ENCODE measurements at places on chromosomes 1 and 21.

DNA sequence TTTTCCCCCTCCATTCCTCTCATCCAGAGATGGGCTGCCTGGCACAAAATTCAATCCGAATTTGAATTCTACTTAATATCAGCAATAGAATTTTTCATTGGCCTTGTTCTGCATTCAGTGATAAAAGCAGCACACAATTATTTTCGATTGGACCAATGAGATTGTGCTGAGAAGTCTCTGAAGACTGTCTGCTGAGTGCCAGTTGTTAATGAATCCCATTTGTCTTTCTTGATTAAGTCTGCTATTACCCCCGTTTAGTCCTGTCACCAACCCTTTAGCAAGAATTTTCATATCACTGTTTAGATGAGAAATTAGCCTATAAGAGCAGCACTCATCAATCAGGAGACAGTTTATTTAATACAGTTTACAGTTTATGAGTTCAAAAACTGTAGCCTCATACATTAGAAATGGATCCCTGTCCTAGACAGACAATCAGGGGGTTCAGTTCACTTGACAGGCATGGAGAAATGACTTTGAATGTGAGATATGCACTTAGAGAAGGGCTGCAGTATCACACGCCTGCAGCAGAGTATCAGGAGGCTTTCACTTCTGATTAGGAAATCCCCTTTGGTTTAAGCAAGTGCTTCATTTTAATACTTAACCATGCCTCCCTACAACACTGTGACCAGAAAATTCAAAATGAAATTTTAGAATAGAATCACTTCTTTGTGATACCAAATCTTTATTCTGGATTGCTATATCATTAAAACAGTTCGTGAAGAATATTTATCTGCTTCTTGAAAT lies 304.7 kb upstream of the PTBP2 start:
- DNase-seq: no peak

- no peak for DNase-seq
Measured at GRCh38 chr1:244346972-244347618, 104.6 kb downstream of the ADSS2 start.

DNA sequence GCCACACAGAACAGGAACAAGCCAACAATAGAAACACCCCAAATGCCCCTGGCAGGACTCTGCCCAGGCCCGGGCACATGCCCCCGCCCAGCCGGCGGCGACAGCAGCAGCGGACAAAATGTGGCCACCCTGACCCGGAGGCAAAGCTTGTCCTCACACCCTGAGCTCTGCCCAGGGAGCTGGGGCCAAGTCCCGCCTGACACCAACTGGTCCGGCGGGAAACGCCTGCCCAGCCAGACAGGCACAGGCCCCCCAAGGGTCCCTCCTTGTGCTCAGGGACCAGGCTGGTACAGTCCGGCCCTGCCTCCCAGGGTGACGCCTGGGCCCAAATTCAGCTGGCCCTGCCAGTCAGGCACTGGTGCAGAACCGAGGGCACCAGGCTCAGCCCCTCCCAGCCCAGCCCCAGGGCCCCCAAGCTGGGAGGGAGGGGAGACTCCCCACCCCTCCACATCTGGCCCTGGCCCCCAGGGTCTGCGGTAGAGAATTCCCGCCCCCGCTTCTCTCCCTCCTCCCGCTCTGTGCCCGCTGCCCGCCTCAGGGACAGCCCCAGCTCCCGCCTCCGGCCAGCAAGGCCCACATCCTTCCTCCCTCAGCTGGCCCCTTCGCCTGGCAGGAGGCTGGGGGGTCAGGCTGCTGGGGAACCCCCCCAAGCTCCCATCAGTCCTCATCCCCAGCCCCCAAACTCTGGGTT lies 2.0 kb downstream of the AHDC1 start:
- peak; percentile 43 for DNase-seq

GRCh38 chr1:8822373-8823294 lies 5.2 kb upstream of the RERE start:
- DNase-seq: no peak

- no peak for DNase-seq
Measured at GRCh38 chr21:41876928-41877652, 2.1 kb downstream of the PRDM15 start.

DNA sequence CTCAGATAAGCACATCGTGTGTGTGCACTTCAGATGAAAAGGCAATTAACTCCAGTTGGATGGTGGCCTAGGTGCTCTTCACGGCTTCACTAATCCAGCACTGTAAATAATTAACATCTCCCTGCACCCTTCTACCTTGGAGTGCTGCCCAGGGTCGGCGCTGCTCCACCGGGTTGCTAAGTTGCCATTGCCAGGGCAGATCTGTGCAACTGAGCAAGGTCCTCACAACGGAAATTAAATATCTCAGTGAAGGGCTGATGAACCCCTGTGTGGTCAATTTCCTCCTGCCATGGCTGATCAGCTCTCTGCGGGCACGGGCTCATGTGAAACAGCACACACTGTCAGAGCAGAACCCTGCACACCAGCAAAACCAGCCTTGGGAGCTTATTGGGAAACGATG lies 63.2 kb downstream of the SYDE2 start:
- no peak for DNase-seq

DNA sequence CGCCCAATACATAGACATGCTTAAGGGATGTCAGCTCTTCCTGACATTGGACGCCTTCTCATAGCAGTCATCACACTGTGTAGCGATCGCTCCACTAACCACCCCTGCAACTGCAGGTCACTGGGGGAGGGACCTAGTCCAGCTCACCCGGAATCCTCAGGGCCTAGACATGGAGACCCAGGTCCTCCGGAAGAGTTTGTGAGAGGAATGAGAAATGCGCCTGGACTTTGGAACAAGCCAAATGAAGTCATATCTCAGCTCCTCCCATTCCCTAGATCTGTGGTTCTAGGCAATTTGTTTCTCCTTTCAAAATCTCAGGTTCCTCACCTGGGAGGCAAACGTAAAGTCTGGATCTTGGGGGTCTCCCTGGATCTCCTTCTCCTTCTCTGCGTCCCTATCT lies 253.3 kb downstream of the KAZN start:
- DNase-seq: no peak

- no peak for DNase-seq
Measured at GRCh38 chr1:160093069-160093395, 5.4 kb downstream of the IGSF8 start.

- no peak for DNase-seq
Measured at GRCh38 chr1:26496861-26497260, 24.6 kb downstream of the HMGN2 start.

- DNase-seq: no peak
Measured at GRCh38 chr1:221856228-221857093, 114.6 kb upstream of the DUSP10 start.

DNA sequence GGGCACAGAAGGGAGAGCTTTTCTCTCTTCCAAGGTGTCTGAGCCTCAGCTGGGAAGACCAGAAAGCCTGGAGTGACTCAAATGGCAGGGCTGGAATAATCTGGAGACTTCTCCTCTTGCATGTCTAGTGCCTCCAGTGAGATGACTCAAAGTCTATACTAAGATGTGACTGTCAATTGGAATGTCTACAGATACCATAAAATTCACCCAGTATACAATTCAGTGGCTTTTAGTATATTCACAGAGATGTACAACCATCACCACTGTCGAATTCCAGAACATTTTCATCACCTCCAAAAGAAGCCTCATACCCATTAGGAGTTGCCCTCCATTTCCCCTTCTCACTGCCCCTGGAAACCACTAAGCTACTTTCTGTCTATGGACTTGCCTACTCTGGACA lies 47.9 kb upstream of the CNN3 start:
- no peak for DNase-seq

- DNase-seq: no peak
Measured at GRCh38 chr21:42578034-42578433, 64.4 kb downstream of the SLC37A1 start.

GRCh38 chr1:80217377-80217986 lies 1211.0 kb upstream of the ADGRL4 start:
- no peak for DNase-seq

DNA sequence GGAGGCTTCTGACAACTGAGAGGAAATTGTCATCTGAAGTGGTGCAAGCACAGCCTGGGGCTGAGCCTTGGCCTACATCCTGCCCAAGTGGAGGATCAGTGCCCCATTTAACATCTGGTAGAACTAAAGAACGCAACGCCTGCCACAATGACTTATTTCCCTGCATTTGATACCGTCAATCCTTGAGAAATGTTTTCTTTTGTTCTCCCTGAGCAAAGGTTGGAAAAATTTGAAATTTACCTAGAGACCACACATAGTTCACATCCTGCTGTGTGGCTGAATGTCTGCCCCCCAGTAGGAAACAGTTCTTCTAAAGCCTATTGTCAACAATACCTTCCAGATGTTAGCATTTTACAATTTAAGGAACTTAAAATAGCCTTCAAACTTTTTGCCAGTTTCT lies 5.6 kb upstream of the RGS4 start:
- DNase-seq: no peak

- no peak for DNase-seq
Measured at GRCh38 chr1:115501476-115501875, 140.3 kb upstream of the VANGL1 start.

DNA sequence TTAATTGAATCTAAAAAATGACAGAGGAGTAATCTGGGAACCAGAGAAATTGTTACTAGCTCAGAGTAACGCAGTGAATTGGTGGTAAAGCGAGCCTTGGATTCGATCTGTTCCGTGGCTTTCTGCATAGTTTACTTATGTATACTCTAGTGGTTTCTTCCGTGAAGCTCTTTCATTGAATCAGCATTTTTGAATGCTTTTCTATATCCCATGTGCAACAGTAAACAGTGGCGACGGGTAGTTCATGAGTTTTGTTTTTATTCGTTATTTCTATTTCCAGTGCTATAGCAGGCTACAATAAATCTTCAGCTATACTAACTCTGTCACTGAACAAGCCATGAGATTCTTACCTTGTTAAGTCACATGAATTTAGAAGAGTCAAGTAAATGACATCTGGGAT lies 14.5 kb upstream of the MAP3K7CL start:
- DNase-seq: no peak

DNA sequence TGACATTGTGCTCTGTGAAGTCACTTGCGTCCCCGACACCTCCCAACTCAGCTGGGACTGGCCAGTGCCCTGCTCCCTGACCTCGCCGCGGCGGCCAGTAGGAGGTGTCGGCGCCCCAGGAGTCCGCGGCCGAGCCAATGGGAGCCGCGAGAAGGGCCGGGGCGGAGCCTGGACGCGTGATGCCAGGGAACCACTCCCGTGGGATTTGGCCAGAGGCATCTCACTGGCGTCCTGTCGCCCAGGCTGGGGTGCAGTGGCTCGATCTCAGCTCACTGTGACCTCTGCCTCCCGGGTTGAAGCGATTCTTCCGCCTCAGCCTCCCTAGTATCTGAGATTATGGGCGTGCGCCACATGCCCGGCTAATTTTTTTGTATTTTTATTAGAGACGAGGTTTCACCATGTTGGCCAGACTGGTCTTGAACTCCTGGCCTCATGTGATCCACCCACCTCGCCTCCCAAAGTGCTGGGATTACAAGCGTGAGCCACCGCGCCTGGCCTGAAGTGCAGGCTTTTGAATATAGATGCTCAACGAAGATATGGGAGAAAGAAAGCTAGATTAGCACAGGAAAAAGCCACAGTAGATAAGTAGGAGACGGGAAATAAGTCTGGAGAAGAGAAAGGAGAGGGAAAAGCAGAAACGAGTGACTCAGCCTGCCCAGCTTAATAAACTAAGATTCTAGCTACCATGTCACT lies 38.0 kb downstream of the ZBTB8OS start:
- peak; percentile 69 for DNase-seq

DNA sequence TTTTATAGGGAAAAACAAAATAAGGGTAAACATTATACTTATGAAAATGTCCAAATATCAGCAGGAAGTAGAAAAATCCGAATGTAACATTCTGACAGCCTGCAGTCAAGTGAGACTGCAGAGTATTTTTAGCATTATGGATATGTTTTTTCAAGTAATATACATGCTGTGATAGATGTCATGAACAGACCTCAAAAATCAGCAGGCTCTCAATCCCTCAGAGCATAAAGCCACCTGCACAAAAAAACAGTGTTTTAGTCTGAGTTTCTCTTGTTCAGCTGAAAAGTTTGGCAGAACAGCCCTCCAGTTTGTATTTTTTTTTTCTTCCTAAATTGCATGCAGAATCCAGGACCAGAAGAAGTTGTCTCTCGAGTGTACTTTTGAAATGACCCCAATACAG lies 219.1 kb upstream of the FMN2 start:
- DNase-seq: no peak

GRCh38 chr1:216090556-216090955 lies 332.7 kb downstream of the USH2A start:
- no peak for DNase-seq

- no peak for DNase-seq
Measured at GRCh38 chr1:15958111-15958510, 17.8 kb downstream of the ZBTB17 start.

GRCh38 chr1:64484651-64485050 lies 14.7 kb downstream of the CACHD1 start:
- no peak for DNase-seq

GRCh38 chr1:165496501-165496900 lies 47.3 kb upstream of the LRRC52 start:
- DNase-seq: no peak

DNA sequence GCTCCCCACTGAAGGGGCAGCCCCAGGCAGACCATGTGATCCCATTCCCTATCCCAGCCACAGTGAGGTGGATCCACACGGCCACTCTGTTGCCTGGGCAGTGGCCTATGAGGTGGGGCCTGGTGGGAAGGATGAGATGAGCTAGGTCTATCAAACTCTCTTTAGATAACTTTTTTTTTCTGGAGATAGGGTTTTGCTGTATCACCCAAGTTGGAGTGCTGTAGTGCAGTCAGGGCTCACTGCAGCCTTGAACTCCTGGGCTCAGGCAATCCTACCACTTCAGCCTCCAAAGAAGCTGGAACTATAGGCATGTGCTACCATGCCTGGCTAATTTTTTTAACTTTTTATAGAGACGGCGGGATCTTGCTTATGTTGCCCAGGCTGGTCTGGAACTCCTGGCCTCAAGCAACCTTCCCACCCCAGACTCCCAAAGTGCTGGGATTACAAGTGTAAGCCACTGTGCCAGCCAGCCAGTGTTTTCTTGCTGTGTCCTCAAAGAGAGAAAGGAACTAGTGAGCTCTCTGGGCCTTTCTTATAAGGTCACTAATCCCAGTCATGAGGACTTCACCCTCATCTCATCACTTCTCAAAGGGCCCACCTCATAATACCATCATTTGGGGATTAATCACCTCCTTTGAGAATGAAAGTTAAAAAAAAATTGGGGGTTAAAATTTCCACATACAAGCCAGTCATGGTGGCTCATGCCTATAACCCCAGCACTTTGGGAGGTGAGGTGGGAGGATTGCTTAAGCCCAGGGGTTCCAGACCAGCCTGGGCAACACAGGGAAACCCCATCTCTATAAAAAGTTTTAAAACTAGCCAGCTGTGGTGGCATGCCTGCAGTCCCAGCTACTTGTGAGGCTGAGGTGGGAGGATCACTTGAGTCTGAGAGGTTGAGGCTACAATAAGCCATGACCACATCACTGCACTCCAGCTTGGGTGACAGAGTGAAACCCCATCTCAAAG lies 36.6 kb downstream of the H3-3A start:
- DNase-seq: no peak

GRCh38 chr1:238582816-238583215 lies 692.1 kb upstream of the ZP4 start:
- DNase-seq: no peak
